ENCODE measurements at places on chromosomes 16 and 17.

DNA sequence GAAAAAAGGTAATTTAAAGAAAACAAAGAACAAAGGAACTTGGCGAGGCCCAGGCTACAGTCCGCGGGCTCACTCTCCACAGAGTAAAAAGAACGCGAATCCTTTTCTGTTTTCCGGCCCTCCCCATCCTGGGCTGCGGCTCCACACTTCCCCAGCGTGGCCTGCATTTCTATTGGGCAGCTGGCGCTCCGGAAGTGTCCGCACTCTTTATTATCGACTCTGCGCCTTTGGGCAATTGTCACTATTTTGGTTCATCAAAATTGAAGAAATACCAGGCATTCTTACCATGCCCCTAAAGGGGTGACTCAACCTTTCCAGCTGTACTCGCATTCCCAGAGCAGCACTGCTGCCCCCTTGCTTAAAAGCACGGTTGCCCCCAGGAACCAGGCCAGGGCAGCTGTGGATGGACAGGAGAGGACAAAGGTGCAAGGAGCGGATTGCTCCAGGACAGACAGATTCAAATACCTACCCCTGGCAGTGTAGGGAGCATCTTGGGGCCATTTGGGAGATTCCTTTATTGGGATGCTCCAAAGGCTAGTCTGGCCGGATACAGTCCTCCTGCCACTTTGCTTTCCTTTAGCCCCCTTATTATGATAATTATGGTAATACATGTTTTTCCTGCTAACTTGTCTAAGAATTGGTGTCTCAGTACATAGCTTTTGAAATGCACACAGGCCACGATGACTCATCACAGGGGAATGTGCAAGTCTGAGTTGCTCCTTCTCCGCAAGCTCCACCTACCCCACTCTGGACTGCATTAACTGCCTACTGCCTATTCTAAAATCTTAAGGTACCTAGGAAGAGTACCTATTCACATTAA, 985 bp upstream of the SLFN12 start:
- DNase-seq = peak; percentile 57

GRCh38 chr16:86436466-86437185, 73.7 kb upstream of the FOXF1 start:
- no peak for DNase-seq

DNA sequence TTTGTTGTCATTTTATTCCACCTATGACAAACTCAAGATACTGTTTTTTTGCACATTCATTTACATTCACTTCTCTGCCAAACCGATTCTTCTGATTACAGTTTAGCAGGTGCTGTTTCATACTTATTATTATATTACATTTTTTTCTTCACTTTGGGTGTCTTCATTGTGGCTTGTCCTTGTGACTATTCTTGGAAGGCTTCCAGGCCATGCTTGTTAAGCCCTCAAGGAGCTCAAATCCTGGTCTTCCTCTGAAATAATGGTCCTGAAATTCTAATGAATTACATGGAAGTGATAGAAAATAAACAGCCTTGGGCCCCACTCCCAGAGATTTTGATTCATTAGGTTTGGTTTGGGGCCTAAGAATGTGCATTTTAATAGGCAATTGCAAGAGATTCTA, 1.4 kb downstream of the KRTAP2-4 start:
- no peak for DNase-seq

DNA sequence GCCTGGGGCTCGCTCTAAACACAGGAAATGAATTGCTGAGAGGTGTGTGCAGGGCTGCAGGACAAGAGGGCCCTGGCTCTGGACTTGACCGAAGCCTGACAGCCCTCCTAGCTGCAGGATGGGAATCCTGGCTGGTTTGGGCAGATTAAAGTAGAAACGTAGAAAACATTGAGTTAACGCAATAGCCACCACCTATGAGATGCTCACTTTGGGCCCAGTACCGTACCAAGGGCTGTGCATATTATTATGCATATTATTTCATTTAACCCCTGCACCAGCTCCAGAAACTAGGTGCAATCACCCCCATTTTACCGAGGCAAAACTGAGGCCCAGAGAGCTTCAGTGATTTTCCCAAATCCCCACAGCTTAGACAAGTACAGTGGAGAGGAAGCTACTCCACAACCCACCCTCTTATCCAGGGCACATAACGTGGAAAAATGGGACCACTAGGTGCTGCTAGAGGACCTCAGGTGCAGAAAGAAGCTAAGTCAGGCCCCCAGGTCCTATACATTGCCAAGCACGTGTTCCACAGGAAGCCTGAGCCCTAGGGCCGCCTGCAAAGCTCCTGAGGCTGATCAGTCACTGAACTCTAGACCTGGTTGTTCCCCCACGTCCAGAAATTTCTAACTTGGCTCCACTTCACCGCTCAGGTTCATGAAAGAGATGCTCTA, 79.2 kb downstream of the MYH11 start:
- peak; percentile 22 for DNase-seq

DNA sequence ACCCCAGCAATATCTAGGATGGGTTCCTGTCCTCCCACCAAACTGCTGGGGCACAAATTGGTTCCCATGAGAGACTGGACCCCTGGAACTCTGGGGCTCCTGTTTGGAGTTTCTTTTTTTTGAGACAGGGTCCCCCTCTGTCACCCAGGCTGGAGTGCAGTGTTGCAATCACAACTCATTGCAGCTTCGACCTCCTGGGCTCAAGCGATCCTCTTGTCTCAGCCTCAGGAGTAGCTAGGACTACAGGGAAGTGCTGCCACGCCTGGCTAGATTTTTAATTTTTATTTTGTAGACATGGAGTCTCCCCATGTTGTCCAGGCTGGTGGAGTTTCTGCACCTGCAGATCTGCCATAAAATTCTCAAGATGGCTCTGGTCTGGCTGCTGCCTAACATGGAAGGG, 56.3 kb upstream of the BRD7 start:
- DNase-seq = no peak

DNA sequence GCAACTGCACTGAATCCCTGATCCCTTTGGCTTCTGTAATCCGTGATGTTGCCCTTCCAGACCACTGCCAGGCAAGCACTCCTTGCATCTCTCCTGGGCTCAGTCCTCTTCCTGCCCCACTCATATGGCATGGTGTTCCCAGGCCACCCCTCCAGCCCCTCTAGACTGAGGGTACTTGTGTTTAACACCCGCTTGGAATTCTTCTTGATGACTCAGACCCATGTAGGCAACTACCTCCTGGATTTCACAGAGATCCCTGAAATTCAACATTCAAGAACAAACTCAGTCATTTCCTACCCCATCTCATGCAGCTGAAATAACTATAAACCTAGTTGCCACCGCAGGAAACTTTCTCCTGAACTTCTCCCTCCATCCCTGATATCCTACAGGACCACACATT, 541.9 kb upstream of the CDH11 start:
- no peak for DNase-seq
